G401 (cell line): ENCODE measurements at places on chromosomes 3 and 15. TPM values are rescaled to one million over a fixed set of nuclear protein-coding genes. Genes with fewer than 3 reads are reported as not detected.

MYH15 gene
- under 0.01 TPM in 1 of 2 replicates, not detected in the other for total RNA-seq

DNA sequence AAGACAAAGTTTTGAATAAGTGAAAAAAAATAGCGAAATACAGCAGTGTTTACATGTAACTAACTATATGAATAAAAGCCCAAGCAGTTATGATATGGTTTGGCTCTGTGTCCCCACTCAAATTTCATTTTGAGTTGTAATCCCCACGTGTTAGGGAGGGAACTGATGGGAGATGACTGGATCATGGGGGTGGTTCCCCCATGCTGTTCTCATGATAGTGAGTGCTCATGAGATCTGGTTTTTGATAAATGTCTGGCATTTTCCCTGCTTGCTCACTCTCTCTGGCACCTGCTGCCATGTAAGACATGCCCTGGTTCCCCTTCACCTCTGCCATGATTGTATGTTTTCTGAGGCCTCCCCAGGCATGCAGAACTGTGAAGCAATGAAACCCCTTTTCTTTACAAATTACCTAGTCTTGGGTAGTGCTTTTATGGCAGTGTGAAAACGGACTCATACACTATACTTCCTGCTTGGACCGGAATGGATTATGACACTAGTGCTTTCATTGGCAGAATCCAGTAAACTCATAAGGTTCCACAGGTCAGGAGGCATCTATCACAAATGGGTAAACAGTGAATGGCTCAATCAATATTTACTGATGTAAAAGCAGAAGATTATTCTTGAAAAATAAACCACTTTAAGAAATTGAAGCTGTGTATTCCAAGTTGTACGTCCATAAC, 192.1 kb downstream of the CBLB start:
- no peak for DNase-seq

- no peak for DNase-seq
These were observed 7.9 kb downstream of the PCLAF start for GRCh38 chr15:64373360-64373759.

GRCh38 chr3:4461468-4462090, 5.5 kb downstream of the SUMF1 start:
- no peak for DNase-seq

GRCh38 chr3:3340526-3340925, 161.0 kb upstream of the CRBN start:
- no peak for DNase-seq

GRCh38 chr3:21847005-21847404, 96.0 kb upstream of the ZNF385D start:
- no peak for DNase-seq

DNA sequence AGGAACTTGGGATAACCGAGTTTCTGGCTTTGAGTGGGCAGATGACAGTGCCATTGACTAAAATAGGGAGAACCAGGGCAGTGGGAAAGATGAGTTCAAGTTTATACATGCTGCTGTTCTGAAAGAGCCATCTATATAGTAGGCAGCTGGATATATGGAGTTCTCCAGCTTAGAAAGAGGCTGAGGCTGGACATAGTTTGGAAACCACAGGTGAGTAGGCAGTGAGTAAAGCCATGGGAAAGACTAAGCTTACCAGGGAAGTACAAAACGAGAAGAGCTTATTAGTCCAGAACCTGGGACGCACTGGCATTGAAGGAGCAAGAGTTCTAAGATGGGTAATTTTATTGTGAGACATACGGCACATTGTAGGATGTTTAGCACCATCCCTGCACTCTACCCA, 54.2 kb downstream of the MSL2 start:
- DNase-seq: no peak

DNA sequence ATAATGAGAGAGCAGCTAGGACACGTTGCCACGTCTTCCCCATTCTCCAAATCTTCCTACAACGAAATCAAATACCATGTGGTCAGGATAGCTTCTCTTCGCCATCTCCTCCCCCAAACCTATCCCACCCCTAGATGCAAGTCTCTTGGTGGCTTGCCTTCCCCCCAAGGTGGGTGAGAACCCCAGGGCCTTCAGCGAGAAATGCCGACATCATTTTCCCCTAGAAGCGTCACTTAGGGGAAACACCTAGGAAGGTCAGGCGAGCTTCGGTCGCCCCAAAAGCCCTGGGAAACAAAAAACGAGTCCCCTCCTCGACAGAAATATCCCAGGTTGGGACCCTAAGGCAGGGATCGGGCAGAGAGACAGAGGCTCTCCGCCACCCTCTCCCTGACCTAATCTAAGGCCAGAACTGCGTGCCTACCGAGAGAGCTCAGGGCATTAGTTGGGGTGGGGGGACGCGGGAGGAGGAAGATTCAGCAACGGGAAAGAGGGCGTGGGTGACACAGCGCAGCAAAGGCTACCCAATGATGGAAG, 502 bp downstream of the DPH3 start:
- no peak for DNase-seq

ADAMTS7 gene
- total RNA-seq: 6.1 and 8.1 TPM in 2 replicates

IL16 gene
- total RNA-seq: 0.12 TPM in 1 of 2 replicates, not detected in the other

LARP6 gene
- 84.9 and 97.7 TPM in 2 replicates for total RNA-seq

NDN gene
- total RNA-seq: 1.9 and 2.4 TPM in 2 replicates

DAZL gene
- not detected in 2 replicates for total RNA-seq

DNA sequence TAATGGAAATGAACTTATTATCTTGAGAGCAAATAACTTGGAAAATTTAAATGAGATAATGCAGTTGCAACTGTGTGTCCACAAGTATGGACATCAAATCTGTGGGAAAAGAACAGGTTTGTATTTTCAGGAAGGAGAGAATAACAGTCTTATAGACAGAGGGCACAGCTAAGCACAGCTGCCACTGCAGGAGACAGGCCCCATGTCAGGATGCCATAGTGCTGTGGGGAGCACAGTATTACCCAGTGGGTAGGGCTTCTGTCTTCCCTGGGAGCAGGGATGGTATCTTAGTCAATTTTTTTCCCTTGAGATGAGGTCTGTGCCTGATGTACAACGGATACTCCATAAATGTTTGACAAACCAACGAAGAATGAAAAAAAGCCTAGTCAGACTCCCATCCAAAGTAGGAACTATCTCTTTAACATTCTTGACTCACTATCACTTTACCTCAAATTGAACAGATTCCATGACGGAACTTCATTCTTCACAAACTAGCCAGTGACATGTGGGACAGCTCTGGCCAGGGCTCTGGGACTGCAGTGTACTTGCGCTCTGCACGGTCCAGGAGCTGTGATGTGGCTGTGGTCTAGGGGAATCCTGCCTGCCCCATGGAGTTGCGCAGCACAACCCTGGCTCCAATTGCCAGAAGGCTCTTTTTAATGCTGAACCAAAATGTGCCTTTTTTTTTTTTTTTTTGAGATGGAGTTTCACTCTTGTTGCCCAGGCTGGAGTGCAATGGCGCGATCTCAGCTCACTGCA, 48.3 kb downstream of the PARP14 start:
- no peak for DNase-seq

- no peak for DNase-seq
These were observed 231.4 kb downstream of the ROBO2 start for GRCh38 chr3:77271306-77271705.

GRCh38 chr15:55015093-55015445, 181.7 kb downstream of the RSL24D1 start:
- DNase-seq: no peak

ZDHHC19 gene
- not detected in 2 replicates for total RNA-seq

- no peak for DNase-seq
These were observed 3.7 kb upstream of the ZNF609 start for GRCh38 chr15:64456634-64457108.

ITIH1 gene
- total RNA-seq: not detected in 2 replicates

SNTN gene
- total RNA-seq: not detected in 2 replicates

- peak; percentile 54 for DNase-seq
These were observed 28.0 kb upstream of the TMOD3 start for GRCh38 chr15:51801391-51801835.

DNA sequence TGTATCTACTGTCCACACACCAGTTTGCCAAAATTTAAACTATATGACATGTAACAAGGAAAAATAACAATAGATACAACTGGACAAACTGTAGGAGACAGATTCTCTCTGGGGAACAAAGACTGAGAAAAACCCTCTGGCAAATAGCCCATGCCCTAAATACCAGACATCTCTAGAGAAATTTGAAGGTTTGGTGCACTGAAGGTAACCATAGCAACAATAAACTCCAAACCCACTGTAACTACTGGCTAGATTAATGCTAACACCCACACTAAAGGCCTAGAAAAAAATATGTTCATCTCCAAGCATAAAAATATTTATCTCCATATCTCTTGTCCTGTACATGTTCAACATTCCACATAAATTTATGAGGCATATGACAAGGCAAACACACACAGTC, 267.1 kb downstream of the STXBP5L start:
- DNase-seq: no peak

ZBTB47 gene
- 12.7 and 16.1 TPM in 2 replicates for total RNA-seq

DNA sequence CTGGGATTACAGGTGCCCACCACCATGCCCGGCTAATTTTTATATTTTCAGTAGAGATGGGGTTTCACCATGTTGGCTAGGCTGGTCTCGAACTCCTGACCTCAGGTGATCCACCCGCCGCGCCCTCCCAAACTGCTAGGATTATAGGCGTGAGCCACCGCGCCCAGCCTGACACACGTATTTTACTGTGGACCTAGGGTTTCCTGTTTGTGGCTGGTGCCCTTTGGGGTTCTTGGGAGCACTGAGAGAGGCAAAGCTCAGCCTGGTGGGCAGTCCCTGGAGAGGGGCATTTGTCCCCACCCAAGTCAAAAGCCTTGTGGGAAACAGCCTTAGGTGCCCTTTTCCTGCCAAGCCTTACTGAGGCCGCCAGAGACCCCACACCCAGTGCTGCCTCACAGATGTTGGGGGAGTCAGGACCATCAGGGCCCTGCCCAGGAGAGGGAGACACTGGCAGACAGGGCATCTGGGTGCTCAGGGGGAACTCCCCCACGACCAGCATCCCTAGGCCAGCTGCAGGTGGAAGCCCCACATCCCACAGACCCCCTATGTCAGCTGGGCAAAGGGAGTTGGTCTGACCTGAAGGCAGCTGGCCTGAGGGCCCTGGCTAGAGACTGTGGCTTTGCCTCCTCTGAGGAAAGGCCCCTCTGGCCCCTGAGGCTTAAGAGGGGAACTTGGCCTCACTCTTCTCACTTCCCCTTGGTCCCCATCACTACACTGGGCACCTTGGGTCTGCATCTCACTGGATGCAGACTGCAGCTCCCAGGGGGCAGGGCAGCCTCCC, 35.1 kb downstream of the DNAH1 start:
- DNase-seq: no peak

DNA sequence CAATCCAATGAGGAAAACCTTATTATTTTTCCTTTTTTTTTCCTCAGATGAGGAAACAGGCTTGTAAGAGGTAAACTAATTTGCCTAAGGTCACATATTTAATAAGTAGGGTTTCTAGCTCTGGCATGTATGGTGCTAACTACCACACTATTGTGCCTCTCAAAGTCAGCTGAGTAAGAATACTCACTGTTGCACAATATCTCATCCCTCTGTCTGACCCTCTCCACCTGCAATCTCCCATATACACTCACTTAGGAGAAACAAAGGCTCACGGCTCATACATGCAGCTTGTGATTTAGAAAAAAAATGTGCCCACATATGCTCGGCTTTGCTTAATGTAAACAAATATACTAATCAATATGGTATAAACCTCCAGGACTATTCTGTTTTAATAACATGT, 10.4 kb upstream of the ARIH1 start:
- DNase-seq: no peak

DNA sequence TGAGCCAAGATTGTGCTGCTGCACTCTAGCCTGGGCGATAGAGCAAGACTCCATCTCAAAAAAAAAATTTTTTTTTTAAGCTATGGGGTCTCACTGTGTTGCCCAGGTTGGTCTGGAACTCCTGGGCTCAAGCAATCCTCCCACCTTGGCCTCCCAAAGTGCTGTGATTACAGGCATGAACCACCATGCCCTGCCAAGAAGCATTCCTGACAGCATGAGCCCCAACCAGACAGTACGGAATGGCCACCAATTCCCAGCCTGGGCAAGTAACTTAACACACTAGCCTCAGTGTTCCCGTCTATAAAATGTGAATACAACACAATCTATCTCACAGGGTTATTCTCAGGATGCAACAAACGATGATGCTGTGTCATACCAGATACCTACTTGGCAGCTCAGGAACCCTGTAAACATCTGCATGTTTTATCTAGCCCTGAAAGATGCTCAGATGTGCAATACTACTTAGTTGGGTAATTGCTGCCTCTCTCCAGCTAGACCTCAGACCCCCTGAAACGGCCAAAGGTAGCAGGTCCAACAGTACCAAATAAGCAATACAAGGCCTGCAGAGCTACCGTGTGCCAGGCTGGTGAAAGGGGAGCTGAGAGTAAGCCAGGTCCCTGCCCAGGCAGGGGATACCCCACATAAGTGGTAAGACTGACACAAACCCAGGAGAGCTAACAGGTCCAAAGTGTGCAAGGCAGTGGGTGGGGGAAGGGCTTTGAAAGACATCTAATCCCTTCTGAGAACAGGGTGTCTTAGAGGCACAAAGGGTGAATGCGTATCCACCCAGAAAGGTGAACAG, 1.9 kb downstream of the TKT start:
- no peak for DNase-seq

GRCh38 chr3:169624533-169624972, 39.0 kb downstream of the MECOM start:
- DNase-seq: no peak

- no peak for DNase-seq
These were observed 981.9 kb downstream of the FHIT start for GRCh38 chr3:60269377-60269776.

GRCh38 chr3:141828890-141829289, 47.6 kb upstream of the ATP1B3 start:
- peak; percentile 1 for DNase-seq

GRCh38 chr3:190340071-190340470, 17.8 kb upstream of the CLDN1 start:
- DNase-seq: no peak

DNA sequence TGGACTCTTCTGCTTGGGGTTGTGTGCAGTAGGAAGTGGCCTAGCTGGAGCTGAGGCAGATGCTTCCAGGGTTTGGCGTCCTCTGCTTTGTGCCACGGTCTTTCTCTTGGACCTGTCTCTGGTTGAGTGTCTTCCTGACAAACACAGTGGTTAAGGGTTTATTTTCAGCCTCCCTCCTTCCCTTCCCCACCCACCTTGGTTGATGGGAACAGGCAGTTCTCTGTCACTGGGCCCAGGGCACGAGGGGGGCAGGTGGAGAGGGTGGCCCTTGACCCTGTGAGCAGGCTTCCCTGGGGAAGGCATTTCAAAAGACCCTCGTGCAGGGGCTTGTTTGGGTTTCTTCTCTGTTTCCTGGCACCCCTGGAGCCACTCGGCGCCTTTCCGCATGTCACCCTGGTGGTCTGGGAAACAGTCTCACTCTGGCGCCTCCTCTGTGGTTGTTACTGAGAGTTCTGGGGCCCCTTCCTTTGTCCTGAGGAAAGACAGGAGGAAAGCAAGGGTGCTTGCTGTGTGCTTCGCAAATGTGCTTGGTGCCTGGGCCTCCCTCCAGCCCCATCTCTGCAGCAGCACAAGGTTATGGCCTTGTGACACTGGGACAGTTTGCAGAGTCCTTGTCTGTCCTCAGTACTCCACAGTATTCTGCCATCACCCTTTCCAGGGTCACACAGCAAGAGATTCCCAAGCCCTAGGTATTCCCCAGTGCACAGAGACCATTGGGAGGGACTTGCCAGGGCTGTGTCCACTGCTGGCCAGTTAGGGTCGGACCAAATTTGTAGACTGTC, 10.3 kb upstream of the STAB1 start:
- no peak for DNase-seq

- no peak for DNase-seq
These were observed 181.2 kb upstream of the MME start for GRCh38 chr3:154898916-154899315.
